Psoas muscle (tissue), 8 donors: ENCODE measurements at places on chromosomes 1 and 21.

- no peak for DNase-seq
- no peaks in the 10 kb centered on the region for H3K27me3 ChIP-seq
- H3K36me3 ChIP-seq, result no peaks in the 10 kb centered on the region
- no peak overlapping the region for H3K4me3 ChIP-seq
- H3K4me1 ChIP-seq, result no peaks in the 10 kb centered on the region
Measured at GRCh38 chr1:30600258-30600657, 123.1 kb downstream of the MATN1 start.

GRCh38 chr1:94527447-94528031, 14.0 kb downstream of the F3 start:
- H3K4me1 ChIP-seq, result no peaks in the 10 kb centered on the region
- no peak overlapping the region for H3K4me3 ChIP-seq
- H3K27ac ChIP-seq, result no peak overlapping the region
- peaks cover 3% of the 10 kb centered on the region for H3K36me3 ChIP-seq
- H3K27me3 ChIP-seq, result no peaks in the 10 kb centered on the region
- DNase-seq, result no peak

DNA sequence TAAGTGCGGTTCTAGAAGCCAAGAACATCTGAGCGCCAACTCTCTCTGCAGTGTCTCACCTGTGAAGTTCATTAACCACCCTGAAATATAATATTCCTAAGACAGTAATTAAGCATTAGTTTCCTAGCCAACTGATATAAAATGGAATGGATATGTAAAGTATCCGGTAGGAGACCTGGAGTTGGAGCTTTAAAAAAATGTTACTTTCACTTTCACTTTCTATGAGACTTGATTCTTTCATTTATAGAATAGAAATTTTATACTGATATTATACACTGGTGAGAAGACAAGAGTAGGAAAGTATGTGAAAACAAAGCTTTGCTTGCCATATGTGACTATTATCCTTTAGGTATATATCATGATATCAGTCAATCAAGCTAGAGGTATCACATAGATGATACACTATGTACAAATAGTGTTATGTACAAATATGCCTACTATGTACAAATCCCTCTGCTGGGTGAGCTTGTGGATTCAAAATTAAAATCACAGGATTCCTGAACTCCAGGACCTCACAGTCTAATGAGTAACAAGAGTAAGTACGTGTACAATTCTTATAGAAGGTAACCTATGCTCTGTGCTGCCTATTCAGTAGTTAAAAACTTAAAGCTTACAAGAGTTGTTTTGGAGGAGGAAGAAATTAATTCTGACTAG, 934.2 kb downstream of the TTLL7 start:
- no peak for DNase-seq
- no peaks in the 10 kb centered on the region for H3K4me1 ChIP-seq
- H3K27me3 ChIP-seq, result no peaks in the 10 kb centered on the region

DNA sequence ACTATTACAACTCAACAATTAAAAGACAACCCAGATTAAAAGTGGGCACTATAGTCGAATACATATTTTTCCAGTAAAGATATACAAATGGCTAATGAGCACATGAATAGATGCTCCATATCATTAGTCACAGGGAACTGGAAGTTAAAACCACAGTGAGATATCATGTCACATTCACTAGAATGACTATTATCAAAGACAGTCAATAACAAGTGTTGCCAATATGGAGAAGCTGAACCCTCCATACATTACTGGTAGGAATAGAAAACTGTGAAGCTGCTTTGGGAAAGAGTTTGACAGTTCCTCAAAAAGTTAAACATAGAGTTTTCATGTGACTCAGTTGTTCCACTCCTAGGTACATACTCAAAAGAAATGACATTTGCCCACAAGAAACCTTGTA, 30.6 kb upstream of the MRPS6 start:
- H3K4me1 ChIP-seq, result no peaks in the 10 kb centered on the region
- H3K27ac ChIP-seq, result no peak overlapping the region
- no peak for DNase-seq
- no peaks in the 10 kb centered on the region for H3K27me3 ChIP-seq
- H3K36me3 ChIP-seq, result no peaks in the 10 kb centered on the region
- H3K4me3 ChIP-seq, result no peak overlapping the region

GRCh38 chr1:89298461-89298860, 25.8 kb upstream of the GBP5 start:
- no peak overlapping the region for H3K27ac ChIP-seq
- no peaks in the 10 kb centered on the region for H3K4me1 ChIP-seq
- DNase-seq, result no peak
- H3K4me3 ChIP-seq, result no peak overlapping the region
- H3K36me3 ChIP-seq, result no peaks in the 10 kb centered on the region

- H3K4me1 ChIP-seq, result no peaks in the 10 kb centered on the region
- H3K4me3 ChIP-seq, result no peak overlapping the region
- no peaks in the 10 kb centered on the region for H3K27me3 ChIP-seq
- no peaks in the 10 kb centered on the region for H3K36me3 ChIP-seq
- H3K27ac ChIP-seq, result no peak overlapping the region
- DNase-seq, result no peak
Measured at GRCh38 chr1:112828716-112829115, 113.6 kb upstream of the PPM1J start.

DNA sequence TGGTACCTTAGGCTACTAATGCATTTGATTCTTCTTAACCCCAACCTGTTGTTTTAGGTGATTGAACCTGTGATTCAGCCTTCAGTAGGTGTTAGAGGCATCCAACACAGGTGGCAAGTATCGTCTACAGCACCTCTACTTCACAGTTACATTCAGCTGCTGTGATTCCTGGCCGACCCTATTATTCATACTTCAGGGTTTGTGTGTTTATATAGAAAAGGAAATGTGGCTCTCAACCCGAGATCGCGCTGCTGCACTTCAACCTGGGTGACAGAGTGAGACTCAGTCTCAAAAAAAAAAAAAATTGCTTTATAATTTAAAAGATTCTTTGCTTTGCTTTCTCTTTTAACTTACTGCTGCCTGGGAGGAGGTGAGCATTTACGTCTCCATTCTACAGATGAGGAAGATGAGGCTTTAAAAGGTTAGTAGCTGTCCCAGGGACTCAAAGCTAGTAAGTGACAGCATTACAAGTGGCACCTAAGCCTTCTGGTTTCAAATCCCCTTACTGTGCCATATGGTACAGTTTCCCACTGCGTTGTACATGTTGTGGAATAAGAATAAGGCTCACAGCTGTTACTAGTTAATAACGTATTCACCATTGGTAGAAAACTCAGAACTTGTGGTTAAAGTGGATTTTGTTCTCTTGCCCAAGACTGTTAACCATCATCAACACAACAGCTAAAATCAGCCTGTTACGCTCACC, 9.9 kb upstream of the GPR25 start:
- DNase-seq, result no peak
- no peak overlapping the region for H3K27ac ChIP-seq
- H3K36me3 ChIP-seq, result peaks cover 34% of the 10 kb centered on the region
- peaks cover 5% of the 10 kb centered on the region for H3K4me1 ChIP-seq

- no peak overlapping the region for H3K4me3 ChIP-seq
- H3K36me3 ChIP-seq, result no peaks in the 10 kb centered on the region
Measured at GRCh38 chr1:235017719-235018118, 110.9 kb downstream of the TOMM20 start.

- H3K27me3 ChIP-seq, result no peaks in the 10 kb centered on the region
- no peak overlapping the region for H3K27ac ChIP-seq
- H3K4me1 ChIP-seq, result no peaks in the 10 kb centered on the region
- DNase-seq, result peak; percentile 32
- no peak overlapping the region for H3K4me3 ChIP-seq
Measured at GRCh38 chr1:22208973-22209378, 66.1 kb upstream of the WNT4 start.

- H3K27ac ChIP-seq, result no peak within 1 kb of the TSS
- no peaks in the 10 kb centered on the region for H3K36me3 ChIP-seq
- H3K4me1 ChIP-seq, result no peaks in the 10 kb centered on the region
- no peak for DNase-seq
Measured at GRCh38 chr1:241957692-241958494, at the start of gene BECN2. Gene BECN2, plus strand, starts transcription at chr1:241957767. Its CDS starts 0 bp downstream, at chr1:241957767.

- peaks cover 3% of the 10 kb centered on the region for H3K27me3 ChIP-seq
- no peak overlapping the region for H3K27ac ChIP-seq
- no peaks in the 10 kb centered on the region for H3K36me3 ChIP-seq
- no peak overlapping the region for H3K4me3 ChIP-seq
- DNase-seq, result no peak
- peaks cover 5% of the 10 kb centered on the region for H3K4me1 ChIP-seq
Measured at GRCh38 chr1:8214501-8215173, 103.3 kb upstream of the SLC45A1 start.

GRCh38 chr1:1307261-1307922, 338 bp downstream of the ACAP3 start:
- H3K4me3 ChIP-seq, result peak overlapping the region; percentile 93
- H3K4me1 ChIP-seq, result peaks cover 45% of the 10 kb centered on the region
- H3K27ac ChIP-seq, result peak overlapping the region; percentile 97
- H3K36me3 ChIP-seq, result no peaks in the 10 kb centered on the region
- DNase-seq, result peak; percentile 65
- no peaks in the 10 kb centered on the region for H3K27me3 ChIP-seq

- no peak overlapping the region for H3K27ac ChIP-seq
- no peaks in the 10 kb centered on the region for H3K36me3 ChIP-seq
- H3K27me3 ChIP-seq, result no peaks in the 10 kb centered on the region
- H3K4me3 ChIP-seq, result no peak overlapping the region
Measured at GRCh38 chr21:40680311-40680710, 166.6 kb downstream of the DSCAM start.

GRCh38 chr1:42319128-42319851, 15.7 kb downstream of the FOXJ3 start:
- DNase-seq, result no peak
- no peaks in the 10 kb centered on the region for H3K36me3 ChIP-seq
- H3K4me1 ChIP-seq, result peaks cover 93% of the 10 kb centered on the region

DNA sequence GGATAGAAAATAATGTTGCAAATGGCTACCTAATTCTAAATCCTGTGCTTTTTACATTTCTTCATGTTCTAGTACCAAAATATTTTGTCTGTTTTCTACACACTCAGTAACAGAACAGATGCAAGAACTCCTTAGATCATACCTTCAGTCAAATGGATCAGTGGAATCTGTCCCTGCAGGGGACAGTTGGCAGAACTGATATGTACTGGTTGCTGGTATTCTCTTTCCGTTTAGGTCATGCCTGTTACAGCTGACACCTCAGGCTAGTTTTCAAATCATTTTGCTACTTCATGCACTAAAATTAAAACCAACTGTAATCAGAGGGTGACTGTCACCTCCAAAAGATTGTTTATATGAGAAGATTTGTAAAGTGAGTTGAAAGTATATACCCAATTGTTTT, 109.2 kb downstream of the TNNI3K start:
- H3K36me3 ChIP-seq, result no peaks in the 10 kb centered on the region
- H3K27me3 ChIP-seq, result no peaks in the 10 kb centered on the region
- no peak overlapping the region for H3K4me3 ChIP-seq
- no peak overlapping the region for H3K27ac ChIP-seq
- H3K4me1 ChIP-seq, result no peaks in the 10 kb centered on the region

DNA sequence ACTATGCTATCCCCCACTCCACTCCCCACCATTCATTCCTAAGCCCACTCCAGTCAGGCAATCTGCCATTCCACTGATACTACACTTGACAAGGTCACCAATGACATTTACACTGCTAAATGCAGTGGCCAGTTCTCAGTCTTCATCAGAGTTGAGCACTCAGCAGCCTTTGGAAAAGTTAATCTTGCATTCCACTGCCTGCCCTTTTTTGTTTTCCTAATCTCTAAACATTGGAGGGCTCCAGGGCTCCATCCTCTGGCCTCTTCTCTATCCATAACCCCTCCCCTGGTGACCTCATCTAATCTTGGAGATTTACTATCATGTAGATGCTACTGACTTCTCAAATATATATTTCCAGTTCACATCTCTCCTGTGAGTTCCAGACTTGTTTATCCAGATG, 70.9 kb upstream of the S1PR1 start:
- H3K36me3 ChIP-seq, result no peaks in the 10 kb centered on the region
- H3K4me1 ChIP-seq, result no peaks in the 10 kb centered on the region
- DNase-seq, result no peak
- no peak overlapping the region for H3K27ac ChIP-seq

DNA sequence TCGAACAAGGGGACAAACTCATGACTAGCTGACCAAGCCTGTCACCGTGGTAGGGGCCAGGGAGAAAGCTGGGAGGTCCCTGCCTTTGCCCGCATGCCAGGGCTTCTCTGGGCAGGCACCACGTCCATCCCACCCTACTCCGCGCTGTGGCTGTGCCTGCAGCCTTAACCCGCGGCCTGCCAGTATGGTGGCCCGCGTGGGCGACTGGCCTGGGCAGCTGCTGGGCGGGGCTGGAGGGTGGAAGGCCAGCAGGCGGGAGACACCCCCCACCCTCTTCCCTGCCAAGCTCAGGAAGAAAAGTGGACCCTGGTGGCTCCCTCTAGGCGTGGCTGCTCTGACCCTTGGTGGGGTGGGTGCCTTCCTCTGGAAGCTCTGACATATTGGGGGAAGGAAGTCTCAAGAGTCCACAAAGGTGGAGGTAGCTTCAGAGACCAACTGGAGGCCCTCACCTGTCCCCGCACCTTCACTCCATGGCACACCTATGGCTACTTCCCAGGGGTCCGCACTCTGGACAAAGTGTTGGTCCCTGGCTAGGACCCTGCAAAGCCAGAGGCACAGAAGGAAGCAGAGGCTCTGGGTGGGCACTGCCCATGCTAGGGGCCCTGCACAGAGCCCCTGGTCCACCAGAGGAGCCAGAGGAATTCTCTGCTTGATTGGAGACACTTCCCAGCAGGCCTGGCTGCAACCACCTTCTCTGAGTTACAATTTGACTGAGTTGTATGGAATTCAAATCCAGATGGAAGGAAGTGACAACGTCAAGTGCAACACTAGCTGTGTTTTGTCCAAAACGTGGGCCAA, 3.3 kb upstream of the SKI start:
- H3K4me1 ChIP-seq, result peaks cover 5% of the 10 kb centered on the region
- H3K27me3 ChIP-seq, result no peaks in the 10 kb centered on the region
- H3K4me3 ChIP-seq, result no peak overlapping the region
- no peaks in the 10 kb centered on the region for H3K36me3 ChIP-seq
- no peak overlapping the region for H3K27ac ChIP-seq
- no peak for DNase-seq

GRCh38 chr21:24693779-24694178, 913.5 kb downstream of the MRPL39 start:
- no peaks in the 10 kb centered on the region for H3K27me3 ChIP-seq
- H3K27ac ChIP-seq, result no peak overlapping the region
- no peak overlapping the region for H3K4me3 ChIP-seq

DNA sequence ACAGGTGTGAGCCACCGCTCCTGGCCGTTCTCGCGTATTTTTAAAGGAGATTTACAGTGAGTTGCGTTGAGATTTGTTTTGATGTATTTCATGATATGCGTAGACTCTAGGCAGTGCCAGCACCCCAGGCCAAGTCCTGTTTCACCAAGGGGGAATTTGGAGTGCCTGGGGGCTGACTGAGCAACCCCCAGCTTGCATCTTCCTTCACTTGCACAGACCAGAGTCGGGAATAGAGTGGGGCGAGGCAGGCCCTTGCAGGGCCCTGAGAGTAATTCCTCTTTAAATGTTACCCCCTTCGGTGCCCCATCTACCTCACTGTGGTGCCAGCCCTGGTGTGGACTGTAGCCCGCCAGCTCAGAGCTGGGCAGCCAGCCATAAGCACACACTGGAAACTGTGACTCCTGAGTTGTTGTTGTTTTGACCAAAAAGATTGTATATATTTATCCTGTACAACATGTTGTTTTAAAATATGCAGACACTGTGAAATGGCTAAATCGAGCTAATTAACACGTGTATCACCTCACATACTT, 269.5 kb downstream of the NPHP4 start:
- peaks cover 9% of the 10 kb centered on the region for H3K27me3 ChIP-seq
- H3K4me1 ChIP-seq, result no peaks in the 10 kb centered on the region
- no peak overlapping the region for H3K4me3 ChIP-seq
- no peaks in the 10 kb centered on the region for H3K36me3 ChIP-seq
- no peak for DNase-seq
- no peak overlapping the region for H3K27ac ChIP-seq

- no peak for DNase-seq
- no peaks in the 10 kb centered on the region for H3K36me3 ChIP-seq
- H3K27ac ChIP-seq, result peak overlapping the region; percentile 94
- H3K4me1 ChIP-seq, result peaks cover 15% of the 10 kb centered on the region
Measured at GRCh38 chr1:41240781-41241353, 1.2 kb downstream of the SCMH1 start.
